ENCODE measurements at places on chromosomes 6 and 20.

DNA sequence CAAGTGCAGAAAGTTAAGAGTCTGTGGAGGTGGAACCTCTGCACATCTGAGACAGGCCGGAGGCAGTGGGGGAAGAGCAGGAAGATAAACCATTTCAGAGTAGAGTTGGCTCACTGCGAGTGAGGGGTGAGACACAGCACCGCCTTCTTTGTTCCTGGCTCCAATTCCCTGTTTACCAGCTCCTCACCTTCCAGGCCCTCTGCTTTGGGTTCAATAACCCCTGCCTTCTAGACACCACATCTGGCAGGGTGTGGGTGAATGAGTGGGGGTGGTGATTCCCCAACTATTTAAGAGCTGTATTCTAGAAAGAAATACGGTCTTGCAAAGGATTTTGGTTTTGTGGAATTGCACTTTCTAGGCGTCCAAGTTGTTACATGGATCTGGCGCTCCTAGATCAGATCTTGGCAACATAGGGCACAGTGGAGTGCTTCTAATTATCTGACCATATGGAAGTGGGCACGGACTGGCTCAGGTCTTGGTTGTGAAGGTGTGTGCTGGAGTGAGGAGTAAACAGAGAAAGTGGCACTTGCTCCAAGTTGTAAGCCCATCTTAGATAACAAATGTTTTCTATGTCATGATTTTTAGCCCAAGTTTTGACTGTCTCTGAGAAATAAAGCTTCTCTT is 141.6 kb upstream of the NRN1 start:
- DNase-seq, result no peak

DNA sequence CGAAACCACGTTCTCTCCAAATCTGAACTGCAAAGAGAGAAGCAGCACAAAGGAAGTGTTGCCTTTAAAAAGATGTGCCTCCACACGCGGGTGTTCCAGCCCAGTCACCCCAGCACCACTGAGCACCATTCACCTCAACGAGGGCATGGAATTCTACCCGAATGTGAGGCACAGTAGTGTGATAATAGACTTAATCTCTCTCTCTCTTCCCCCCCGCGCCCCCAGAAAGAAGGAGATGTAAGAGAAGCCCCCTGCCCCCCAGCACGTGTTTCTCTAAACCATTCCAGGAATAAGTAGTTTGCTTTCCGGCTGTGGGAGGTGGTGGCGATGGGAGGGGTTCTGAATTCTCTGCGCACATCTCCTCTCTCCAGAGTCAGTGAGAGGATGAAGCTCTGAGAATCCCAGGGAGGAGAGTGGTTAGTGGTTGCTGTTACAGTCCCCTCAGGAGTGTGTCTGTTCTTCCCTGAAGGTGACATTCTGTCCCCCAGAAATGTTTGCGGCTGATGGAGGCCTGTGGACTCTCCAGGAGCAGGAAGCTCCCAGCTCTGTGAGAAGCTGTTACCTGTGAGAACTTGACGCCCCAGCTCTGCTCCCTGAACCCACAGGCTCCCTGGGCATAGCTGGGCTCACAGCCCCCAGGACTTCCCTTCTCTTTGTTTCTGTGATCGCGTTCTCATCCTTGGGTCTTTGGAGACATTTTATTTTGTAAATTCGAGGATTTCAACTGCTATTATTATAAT is 23.5 kb upstream of the IRF4 start:
- no peak for DNase-seq

DNA sequence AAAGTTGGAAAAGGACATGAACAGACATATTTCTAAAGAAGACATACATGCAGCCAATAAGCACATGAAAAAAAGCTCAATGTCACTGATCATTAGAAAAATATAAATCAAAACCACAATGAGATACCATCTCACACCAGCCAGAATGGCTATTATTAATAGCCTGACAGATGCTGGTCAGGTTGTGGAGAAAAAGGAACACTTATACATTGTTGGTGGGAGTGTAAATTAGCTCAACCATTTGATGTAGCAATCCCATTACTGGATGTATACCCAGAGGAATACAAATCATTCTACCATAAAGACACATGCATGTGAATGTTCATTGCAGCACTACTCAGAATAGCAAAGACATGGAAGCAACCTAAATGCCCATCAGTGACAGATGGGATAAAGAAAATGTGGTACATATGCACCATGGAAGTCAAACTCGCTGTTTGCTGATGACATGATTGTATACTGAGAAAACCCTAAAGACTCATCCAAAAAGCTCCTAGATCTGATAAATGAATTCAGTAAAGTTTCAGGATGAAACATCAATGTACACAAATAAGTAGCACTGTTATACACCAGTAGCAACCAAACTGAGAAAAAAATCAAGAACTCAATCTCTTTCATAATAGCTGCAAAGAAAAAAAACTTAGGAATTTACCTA is 196.8 kb downstream of the ADGB start:
- no peak for DNase-seq

DNA sequence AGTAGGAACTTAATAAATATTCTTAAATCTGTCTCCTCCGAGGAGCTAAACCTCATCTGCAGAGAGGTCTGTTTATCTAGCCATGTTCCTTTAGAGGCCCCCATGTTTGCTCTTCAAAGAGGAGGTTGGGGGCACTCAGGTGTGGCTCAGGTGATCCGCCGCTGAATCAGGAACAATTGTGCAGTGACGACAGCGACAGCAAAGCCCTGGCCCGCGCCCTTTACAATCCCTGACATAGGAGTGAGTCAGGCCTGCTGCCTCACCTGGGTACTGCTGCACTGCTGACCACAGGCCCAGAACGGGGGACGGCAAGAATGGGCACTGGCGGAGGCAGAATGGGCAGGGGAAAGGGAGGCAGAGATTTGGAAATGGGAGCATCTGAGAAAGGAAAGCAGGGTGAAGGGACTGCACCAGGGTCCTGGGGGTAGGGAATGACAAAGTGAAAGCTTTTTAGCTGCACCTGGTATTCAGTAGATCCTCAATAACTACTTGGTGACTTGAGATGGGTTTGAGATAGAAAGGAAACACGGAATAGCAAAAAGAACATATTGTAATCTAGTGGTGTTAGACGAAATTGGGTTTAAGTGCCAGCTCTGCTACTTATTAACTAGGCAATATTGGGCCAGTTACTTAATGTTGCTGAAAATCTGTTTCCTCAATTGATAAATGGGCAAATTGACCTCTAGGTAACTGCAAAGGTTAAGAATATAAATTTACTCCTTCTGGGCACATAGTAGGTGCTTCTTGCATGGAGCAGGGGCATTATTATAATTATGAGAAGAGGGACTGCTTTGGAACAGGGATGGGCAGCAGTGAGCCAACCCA is 5.4 kb upstream of the IER3 start:
- no peak for DNase-seq

- no peak for DNase-seq
Measured at GRCh38 chr20:40470445-40471260, 218.4 kb downstream of the MAFB start.

DNA sequence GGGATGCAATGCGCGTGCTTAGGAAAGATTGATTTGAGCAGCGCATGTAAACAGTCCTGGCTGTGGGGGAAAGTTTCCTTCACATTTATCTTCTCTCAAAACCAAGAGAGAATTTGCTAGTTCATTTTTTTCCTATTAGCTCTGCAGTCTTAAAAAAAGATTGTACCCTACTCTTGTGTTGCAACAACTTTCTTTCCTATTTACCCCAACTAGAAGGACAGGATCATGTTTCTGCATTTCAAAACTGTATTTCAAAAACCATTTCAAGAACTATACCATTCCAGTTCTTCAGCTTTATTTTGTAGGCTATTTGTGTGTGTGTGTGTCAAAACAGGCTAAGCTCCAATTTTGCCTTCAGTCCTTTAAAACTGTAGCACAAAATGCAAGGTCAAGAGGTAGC is 473.1 kb downstream of the KIF16B start:
- DNase-seq, result no peak

GRCh38 chr6:121436960-121437850 is 1.8 kb downstream of the GJA1 start:
- no peak for DNase-seq

DNA sequence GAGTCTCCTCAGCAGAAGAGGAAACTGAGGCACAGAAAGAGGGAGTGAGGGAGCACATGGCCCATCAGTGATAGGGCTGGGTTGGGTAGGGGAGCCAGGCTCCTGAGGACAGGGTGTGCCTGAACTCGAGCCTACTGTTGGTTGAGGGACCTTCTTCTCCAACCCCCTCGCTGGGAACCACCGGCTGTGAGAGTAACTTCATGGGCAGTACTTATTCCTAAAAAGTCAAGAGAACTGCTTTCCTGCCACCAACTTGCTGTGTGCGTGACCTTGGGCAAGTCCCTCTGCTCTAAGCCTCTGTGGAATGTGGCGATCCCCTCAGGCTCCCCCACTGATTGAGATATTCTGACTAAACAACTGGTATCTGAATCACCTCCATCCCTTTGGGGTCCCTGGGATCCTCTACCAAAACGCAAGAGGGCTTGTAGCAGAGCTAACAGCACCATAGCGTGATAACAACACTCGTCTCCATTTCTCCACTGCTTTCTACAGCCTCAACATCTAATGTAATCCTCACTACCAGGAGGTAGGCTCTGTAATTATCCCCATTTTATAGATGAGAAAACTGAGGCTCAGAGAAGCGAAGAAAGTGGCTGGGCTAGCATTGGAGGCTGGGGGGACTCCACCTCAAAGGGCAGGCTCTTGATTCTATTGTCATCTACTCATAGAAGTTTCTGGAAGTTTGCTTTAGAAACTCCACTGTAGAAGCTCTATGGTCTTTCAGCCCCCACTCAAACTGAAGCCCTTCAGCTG is 76.0 kb downstream of the JPH2 start:
- DNase-seq, result no peak

GRCh38 chr20:62568045-62568389 is 74.3 kb upstream of the SLCO4A1 start:
- no peak for DNase-seq

GRCh38 chr6:61675734-61676133 is 610.3 kb downstream of the KHDRBS2 start:
- DNase-seq, result no peak

DNA sequence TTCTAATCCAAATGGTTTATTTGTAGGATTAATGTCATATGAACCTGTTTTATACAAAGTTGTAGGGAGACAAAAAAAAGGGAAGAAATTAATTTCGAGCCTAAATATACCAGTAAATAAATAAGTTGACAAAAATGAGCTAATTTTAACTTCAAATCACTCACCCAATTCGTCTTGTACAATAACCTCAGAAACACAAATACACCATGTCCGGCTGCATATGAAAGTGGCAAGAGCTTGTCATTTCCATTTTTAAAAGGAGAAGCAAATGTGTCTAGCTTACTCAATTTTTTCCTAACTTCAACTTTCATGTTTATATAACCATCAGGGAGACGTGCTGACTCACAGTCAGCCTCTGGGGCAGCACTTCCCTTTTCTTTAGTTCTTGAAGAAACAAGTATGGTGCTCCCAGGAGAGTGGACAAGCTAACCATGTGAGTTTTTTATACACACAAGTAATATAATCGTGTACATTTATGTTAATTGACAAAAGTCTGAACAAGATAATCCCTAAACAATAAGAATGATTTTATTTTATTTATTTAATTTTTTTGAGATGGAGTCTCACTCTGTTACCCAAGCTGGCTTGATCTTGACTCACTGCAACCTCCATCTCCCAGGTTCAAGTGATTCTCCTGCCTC is 55.5 kb upstream of the SGK1 start:
- no peak for DNase-seq

DNA sequence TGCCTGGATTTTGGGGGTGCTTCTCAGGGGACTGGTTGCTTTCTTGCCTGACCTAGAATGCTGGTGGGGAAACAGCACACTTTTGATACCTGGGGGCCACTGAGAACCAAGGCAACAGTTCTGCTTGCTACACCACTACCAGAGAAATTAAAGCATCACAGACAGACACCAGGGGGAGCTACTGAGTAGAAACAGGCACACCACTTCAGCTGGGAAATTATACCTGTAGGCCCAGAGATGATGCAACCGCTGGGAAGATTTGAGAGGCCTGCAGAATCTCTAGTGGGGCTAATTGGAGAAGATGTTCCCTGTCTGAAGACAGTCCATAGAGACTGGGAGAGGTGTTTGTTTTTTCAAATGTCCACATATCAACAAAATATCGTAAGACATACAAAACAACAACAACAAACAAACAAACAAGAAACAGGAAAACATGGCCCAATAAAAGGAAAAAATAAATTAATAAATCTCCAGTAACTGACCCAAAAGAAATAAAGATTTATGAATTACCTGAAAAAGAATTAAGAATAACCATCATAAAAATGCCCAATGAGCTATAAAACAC is 129.4 kb upstream of the RIN2 start:
- no peak for DNase-seq

DNA sequence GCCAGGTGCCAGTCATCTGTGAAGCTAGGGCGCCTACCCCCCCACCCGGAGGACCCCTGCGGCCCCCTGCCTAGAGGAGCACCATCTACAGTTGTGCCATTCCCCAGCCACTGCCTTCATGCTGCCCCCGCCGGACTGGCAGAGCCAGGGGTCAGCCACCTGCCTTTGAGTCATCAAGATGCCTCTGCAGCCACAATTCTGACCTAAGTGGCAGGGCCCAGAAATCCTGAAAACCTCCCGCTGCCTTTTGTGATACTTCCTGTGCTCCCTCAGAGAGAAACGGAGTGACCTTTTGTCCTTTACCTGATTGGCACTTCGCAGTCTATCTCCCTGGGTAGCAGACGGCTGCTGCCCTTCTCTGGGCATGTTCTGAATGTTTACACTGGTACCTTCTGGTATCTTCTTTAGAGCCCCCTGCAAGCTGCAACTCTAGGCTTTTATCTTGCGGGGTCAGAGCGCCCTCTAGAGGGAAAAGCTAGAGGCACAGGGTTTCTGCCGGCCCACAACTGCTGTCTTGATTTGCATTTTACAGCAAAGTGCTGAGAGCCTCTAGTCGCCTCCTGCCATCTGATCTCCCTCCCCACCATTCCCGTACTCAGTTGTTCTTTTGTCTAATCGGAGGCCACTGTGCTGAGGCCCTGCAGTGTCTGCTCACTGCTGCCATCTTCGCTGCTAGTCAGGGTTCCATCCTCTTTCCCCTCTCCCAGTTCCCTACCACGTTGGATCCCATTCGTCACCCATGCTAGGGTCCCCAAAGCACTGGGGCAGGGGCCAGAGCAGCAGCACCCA is 26.9 kb downstream of the SPATA2 start:
- no peak for DNase-seq

- DNase-seq, result no peak
Measured at GRCh38 chr6:24950218-24950941, 14.6 kb upstream of the RIPOR2 start.

DNA sequence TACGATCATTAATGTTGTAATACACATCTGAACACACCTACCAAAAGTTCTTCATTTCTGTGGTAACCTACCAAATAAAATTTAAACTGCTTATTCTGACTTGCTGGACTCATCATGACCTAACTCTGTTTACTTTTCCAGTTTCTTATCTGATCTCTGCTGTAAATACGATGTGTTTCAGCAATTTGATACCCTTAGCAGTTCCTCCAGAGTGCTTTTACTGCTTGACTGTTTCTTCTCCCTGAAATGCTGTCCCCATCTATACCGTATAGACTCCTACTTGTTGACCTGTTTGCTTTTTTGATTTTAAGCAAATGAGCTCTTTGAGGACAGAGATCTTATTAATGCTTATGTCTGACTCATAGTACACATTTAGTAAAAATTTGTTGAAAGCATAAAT is 119.5 kb downstream of the SCAF8 start:
- no peak for DNase-seq

- no peak for DNase-seq
Measured at GRCh38 chr6:121236984-121237383, 97.3 kb downstream of the TBC1D32 start.

- no peak for DNase-seq
Measured at GRCh38 chr6:19175023-19175422, 662.1 kb upstream of the ID4 start.

- DNase-seq, result no peak
Measured at GRCh38 chr6:41644297-41644879, 6.1 kb downstream of the MDFI start.

- no peak for DNase-seq
Measured at GRCh38 chr6:43203029-43203717, 21.2 kb downstream of the CUL9 start.
